Activated T-cell treated with anti-CD3 and anti-CD28 coated beads, Interleukin-2, amount 50 U/mL, for 48 hours (primary cell): ENCODE measurements at places on chromosomes 4 and X.

DNA sequence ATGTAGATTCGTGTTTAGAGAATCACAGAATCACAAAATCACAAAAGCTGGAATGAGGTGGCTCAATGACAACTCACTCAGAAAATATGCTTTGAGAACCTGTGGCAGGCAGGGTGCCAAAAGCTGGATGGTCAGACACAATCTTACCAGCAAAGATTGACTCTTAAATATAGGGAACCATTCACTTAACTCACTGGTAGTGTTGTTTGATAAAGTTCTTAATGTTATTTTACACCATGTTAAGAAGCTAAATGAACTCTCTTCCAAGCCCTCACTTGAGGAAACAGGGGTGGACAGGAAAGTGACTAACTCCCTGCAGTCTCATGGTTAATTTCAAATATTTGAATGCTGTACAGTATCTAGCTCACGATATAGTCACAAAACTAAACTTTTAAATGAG is 5.7 kb upstream of the SCOC start:
- no peak for DNase-seq

DNA sequence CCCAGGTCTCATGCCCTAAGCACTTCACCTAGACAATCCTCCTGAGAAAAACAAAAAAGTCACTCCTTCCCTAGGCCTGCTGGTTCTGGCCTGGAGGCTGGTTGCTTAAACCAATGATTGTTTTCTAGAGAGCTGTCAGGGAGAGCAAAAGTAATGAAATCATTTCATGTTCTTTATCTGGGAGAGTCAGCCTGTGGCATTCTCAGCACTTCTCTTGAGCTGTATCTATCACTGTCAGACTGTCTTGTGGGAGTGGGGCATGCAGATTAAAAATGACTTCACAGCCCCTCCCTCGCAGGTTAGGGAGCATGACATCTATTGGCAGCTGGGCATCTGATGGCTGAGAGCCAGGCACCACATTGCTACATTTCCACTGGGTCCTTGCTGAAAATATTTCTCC is 20.4 kb upstream of the TMEM154 start:
- DNase-seq, result no peak

GRCh38 chr4:108937066-108937465 is 174.2 kb upstream of the ETNPPL start:
- DNase-seq, result no peak

DNA sequence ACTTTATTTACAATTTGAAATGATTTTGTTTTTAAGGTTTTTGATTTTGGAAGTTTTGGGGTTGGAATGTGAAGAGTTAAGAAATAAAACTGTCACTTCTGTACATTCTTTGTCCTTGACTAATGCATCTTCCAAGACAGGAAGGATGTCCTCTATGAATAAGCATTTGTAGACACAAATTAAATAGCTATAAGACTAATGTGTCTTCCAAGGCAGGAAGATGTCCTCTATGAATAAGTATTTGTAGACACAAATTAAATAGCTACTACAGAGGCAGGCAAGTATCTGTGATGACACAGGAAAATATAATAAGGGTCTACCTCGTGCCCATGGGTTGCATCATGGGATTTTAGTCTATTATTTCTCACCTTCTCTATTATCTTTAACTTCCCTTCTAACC is 14.5 kb downstream of the PRSS48 start:
- DNase-seq, result no peak

DNA sequence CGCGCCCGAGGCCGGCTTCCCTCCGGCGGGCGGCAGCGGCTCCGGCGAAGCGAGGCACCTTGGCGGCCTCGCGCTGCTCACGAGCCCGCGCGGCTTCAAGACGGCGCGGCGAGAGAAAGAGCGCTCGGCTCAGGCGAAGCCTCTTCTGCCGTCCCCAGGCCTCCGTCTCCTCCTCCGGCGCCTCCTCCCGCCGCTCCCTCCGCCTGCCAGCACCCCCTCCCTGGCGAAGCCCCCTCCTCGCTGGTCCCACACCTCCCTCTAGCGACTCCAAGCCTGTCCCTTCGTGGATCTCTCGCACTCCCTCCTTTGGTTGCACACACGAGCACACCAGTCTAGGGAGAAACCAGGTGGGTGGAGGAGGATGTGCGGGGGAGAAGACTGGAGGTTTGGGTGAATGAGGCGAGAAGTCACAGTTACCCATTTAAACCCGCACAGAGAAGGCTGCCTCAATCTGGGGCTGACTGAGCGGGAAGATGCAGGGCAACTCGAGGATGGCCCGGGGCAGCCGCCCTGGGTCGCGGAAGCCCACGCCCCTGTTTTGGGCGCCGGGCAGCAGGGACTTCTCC is at the start of gene CAMK2D:
CAMK2D (minus strand) TSS at position 119 of the 566 bp plus-strand sequence. CDS start 670 bp downstream, outside the sequence.
- DNase-seq, result peak; percentile 87

GRCh38 chr4:15040916-15041463 is 38.7 kb downstream of the CPEB2 start:
- DNase-seq, result no peak

GRCh38 chrX:129780441-129781105 is 824 bp downstream of the SASH3 start:
- DNase-seq, result peak; percentile 39

- no peak for DNase-seq
These were observed 262.3 kb downstream of the KCTD8 start for GRCh38 chr4:44186096-44186849.

- DNase-seq, result no peak
These were observed 53.3 kb downstream of the MED28 start for GRCh38 chr4:17667653-17668201.

DNA sequence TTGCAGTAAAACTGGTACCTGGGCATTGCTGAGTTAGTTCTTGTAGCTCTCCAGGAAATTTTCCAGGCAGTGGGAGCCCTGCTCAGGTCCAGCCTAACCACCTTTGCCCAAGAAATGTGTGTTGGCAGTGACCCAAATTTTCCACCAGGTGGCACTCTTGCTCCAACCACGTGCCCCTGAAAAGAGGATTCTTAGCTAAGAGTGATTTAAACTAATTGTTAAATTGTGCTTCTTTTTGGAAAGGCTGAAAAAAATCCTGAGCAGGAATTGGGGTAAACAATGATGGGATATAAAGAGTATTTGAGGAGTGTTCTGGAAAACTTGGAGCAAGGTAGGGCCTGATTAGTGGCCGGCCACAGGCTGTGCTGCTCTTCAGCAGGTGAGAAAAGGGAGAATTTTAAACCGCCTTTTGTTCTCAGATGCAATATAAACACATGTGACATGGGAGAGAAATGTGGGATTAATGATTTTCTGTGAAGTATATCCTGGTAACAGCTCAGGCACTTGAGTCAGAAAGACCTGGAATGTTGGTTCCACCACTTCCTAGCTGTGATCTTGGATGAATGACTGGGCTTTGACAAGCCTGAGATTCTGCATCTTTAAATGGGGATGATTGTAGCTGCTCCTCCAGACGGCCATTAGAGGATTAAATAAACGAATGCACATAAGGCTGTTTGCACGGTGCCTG is 219.6 kb downstream of the PTTG2 start:
- DNase-seq, result peak; percentile 83

- DNase-seq, result peak; percentile 35
These were observed 345.4 kb upstream of the GATB start for GRCh38 chr4:152106113-152106763.

GRCh38 chr4:170674176-170674575 is 584.4 kb upstream of the AADAT start:
- no peak for DNase-seq

DNA sequence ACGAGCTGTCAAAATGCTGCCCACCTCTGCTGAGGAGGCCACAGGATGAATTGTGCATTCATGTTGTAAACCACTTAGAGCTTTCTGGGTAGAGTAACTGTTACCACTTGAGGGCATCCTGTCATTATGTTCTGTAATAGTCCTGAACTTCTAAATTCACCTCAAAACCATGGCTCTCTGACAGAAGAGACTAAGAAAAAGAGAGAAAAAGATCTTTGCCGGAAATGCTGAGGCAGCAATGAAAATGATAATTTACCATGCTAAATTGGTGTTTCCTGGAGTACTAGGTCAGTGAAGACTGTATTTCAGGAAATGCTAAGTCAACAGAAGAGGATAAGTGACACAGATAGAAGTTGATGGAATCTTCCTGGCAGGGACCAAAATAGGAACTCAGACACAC is 942.3 kb upstream of the SLIT2 start:
- DNase-seq, result no peak

DNA sequence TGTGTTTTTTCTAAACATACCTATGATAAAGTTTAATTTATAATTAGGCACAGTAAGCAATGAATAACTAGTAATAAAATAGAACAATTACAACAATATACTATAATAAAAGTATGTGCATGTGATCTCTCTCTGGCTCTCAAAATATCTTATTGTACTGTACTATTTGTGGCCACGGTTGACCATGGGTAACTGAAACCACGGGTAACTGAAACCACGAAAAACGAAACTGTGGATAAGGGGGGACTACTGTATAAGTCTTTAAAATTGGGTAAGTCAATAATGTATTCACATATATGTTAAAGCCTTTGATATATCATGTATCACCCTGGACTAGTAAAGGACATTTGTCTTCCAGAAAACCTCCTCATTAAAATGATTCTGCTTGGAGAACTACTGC is 20.0 kb downstream of the TMEM154 start:
- DNase-seq, result no peak

DNA sequence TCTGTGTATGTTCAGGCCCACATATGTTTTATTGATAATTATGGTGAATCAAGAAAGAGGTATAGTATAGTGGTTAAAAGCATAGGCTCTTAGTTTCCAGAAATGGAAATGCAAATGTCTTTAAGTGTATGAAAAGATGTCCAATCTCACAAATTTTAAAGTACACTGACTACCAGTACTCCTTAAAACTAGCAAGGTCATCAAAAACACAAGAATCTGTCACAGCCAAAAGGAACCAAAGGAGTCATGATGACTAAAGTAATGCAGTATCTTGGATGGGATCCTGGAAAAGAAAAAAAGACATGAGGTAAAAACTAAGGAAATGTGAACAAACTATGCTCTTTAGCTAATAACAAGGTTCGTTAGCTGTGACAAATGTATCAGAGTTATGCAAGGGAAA is 661 bp upstream of the RBM41 start:
- DNase-seq, result no peak

- no peak for DNase-seq
These were observed 377.6 kb upstream of the GATB start for GRCh38 chr4:152138451-152138850.

GRCh38 chrX:63922221-63922620 is 137.2 kb upstream of the ARHGEF9 start:
- no peak for DNase-seq

DNA sequence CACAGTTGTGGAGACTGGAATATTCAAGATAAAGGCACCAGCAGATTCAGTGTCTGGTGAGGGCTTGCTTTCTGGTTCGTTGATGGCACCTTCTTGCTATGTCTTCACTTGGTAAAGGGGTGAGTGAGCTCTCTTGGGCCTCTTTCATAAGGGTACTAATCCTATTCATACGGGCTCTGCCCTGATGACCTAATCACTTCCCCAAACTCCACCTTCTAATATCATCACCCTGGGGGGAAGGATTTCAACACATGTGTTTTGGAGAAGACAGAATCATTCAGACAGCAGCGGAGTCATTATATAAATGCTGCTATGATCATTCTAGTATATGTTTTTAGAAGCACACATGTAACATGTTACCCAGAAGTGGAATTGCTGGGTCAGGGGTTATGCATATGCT is 295.3 kb upstream of the CTSO start:
- DNase-seq, result no peak

- DNase-seq, result no peak
These were observed 3.5 kb downstream of the GNRHR start for GRCh38 chr4:67750691-67751090.

DNA sequence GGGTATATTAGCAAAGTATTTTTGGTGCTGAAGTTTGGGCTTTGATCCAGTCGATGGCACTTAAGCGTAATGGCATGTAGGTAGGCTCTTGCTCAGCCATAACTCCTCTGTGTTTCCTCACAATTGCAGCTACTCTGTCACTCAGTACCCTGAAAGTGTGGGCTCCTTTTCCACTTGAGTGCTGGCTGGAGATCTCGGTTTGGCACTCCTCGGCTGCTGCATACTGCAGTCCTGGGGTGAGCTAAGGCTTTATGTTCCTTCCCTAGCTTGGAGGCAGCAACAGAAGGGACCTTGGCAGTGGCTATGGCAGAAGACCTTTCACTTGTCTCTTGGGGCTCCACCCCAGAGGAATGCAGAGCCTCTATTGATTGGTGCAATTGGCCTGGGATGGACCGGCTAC is 106.7 kb upstream of the GRXCR1 start:
- no peak for DNase-seq

DNA sequence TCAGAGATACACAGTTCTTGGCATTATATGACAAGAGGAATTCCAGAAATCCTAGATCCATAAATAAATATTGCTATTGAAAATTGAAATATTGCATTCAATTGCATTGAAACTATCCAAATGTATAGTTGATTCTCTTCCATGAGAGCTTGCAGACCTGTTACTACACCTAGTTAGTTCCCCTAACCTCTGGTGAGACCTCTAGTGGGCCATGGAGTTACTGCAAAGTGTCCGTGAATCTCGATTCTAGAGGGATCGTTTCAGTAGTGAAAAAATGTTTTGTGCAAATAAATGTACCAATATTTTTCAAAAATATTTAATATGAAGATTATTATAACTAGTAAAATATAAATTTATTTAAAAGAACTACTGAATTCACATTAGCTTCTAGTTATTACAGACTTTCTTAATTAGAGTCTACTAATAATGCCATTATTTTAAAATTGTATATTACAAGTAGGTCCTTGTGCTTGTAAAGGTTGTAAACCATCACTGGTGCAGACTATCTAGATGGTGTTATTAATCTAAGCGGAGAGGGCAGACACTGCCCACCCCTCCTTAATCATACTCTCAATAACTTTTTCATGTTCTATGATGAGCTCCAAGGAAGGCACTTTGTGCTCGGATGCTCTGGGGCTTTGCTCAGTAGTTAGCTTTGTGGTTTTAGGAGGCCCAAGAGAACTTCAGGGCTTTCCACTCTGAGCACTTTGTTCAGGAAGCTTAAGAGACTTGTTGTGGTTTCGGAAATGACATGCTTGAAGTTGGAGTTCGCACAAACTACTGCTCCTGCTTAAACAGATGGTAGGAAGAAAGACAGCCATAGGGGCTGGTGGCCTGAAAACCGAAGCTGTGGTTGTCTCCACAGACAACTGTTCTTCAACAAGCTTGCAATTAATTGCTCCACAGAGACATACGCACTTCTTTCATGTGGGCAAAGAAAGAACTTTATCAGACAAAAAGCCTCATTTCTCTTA is 42.8 kb downstream of the IL21 start:
- peak; percentile 79 for DNase-seq

DNA sequence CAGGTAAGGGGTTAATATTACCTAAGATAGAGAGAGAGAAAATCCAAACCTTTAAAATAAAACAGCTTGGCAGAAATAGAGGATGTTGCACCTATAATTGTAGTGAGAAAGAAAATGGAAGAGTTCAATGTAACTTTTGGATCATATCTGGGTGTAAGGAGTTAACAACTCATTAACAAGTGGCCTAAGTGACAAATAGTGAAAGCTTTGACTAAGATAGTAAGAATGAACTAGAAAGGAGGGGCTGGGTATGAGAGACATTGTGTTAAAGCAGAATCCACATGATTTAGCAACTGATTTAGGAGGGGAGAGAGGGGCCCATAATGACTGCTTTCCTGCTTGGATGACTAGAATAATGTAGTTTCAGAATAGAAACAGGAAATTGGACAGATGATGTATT is 761.0 kb downstream of the IL1RAPL1 start:
- DNase-seq, result no peak

- DNase-seq, result no peak
These were observed 674.3 kb upstream of the AMOT start for GRCh38 chrX:113514906-113515305.

- no peak for DNase-seq
These were observed 553.3 kb upstream of the KLHL4 start for GRCh38 chrX:86964321-86964720.
